ENCODE measurements at places on chromosomes 6 and 20. TPM values are rescaled to one million over a fixed set of nuclear protein-coding genes. Genes with fewer than 3 reads are reported as not detected.
A peak's percentile ranks its signal among the peaks of the same experiment; 100 is the strongest.

DNA sequence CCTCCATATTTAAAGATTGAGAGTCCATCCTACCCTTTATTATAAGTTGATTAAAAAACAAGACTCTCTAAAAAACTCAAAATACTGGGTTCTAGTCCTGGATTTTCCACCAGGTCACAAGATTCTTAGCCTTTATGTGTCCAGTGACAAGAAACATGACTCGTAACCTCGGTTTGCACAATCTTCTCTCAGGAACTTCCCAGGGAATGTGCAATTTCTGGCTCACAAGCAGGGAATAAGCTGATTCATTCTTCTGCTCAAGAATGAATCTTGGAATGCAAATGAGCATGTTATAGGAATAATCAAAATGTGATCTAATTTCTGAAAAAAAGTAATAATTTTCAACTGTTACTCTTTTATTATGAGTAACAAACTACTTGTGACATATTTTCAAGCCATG is 45.1 kb downstream of the OGFRL1 start:
- peak; percentile 40 for DNase-seq

GRCh38 chr20:59884494-59884893 is 48.9 kb downstream of the SYCP2 start:
- DNase-seq, result no peak

- no peak for DNase-seq
These were observed 51.7 kb downstream of the FAM50B start for GRCh38 chr6:3900744-3901336.

- no peak for DNase-seq
These were observed 8.8 kb downstream of the CDH4 start for GRCh38 chr20:61260905-61261304.

DNA sequence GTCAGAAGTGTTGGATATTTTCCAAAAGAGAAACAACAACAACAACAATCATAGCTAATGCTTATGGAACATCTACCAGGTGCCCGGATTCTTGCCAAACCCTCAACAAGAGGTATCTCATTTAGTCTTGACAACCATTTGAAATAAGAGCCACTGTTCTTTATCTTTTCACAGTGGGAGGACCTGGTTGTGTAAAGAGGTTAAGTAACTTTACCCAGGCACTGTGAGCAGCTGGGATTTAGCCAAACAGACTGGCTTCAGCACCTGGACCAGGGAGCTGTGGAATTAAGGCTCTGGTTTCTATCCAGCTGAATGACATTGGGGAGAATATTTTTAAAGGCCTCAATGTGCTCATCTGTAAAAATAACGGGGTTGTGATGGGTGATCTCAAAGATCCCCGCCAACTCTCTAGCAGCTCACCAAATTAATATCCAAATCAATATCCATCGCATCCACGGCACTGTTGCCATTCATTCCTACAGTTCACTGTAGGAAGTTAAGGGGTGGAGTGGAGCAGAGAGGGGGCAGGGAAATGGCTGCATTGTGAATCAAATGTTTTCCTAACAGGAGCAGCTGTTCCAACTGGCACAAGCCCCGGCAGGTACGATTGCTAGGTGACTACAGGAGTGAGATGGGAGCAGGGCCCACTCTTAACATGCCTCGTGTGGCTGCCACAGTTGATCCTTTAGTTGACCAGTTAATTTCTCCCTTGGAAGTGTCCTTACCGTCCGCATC is 61.8 kb downstream of the GCNT2 start:
- no peak for DNase-seq

- no peak for DNase-seq
These were observed 25.9 kb downstream of the TBC1D20 start for GRCh38 chr20:436476-436875.

DNA sequence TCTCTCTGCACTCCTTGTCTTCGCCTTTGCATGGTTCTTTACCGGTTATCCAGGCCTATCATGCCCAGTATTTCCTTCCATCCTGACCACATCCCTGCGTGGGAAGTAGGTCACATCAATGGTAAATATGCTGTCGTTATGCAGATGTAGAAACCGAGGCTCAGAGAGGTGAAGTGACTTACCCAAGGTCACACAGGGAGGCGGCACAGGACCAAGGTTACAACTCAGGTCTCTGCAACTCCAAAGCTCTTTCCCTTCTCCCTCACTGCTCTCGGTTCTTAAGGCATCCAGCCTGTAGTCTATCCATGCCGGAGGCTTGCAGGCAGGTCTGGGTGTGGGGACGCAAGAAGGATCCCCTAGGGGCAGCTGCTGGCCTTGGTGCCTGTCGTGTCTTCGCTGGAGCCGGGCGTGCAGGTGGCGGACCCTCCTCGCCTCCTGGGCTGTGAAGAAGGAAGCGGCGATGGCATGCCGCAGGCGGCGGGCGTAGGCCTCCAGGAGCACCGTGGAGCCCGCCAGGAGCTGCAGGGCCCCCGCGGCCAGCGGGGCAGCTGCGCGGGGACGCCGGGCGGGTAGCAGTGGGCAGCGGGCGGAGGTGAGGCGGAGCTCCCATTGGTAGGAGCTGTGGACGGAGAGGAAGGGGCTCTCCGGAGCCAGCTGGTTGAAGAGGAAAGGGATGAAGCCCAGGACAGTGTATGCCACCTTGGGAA is 9.1 kb downstream of the OCSTAMP start:
- no peak for DNase-seq

DNA sequence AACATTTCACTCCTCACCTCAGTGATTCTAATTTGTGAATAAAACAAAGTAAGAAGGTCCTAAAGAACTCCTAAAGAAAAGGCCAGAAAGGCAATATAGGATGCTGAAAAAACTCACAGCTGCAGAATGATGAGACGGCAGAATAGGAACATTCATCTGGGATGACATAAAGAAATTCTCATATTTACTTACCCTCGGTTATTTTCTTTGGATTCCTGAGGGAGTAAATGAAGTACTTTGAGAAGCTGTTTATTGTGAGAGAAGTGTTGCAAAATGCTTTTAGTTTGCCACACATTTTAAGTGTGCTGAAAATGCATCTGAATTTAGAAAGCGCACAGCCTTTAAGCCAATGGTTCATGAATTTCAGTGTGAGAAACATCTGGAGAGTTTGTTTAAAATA is 35.7 kb upstream of the RBL1 start:
- no peak for DNase-seq

GRCh38 chr6:29917857-29918256 is 24.5 kb upstream of the HLA-A start:
- DNase-seq, result no peak

DNA sequence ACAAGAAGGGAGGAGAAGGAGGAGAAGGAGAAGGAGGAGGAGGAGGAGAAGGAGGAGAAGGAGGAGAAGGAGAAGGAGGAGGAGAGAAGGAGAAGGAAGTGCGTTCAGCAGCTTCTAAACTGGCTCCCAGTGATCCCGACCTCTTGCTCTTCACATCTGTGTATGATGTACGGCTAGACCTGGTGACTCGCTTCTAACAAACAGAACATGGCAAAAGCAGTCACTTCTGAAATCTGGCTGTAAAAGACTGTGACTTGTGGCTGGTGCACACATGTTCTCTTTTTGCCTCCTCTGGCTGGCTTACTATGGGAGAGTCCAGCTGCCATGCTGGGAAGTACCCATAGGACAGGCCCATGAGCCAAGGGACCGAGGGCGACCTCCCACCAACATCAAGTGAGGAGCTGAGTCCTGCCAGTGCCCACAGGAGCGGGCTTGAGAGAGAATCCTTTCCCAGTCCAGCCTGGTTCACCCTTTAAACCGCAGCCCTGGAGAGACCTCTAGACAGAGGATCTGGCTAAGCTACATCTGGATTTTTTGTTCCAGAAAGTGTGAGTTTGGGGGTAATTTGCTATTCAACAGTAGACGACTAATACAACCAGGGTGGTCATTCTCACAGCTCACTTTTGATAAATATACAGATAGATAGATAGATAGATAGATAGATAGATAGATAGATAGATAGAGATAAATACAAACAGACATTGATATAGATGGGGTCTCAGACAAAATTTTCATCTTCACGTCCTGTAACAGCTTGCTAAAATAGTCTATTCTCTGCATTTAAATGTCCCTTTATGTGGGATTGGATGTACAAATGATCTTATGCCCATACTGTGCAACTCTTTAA is 42.3 kb downstream of the RPP40 start:
- DNase-seq, result no peak

GRCh38 chr6:79570129-79571029 is 33.1 kb upstream of the LCA5 start:
- no peak for DNase-seq

DNA sequence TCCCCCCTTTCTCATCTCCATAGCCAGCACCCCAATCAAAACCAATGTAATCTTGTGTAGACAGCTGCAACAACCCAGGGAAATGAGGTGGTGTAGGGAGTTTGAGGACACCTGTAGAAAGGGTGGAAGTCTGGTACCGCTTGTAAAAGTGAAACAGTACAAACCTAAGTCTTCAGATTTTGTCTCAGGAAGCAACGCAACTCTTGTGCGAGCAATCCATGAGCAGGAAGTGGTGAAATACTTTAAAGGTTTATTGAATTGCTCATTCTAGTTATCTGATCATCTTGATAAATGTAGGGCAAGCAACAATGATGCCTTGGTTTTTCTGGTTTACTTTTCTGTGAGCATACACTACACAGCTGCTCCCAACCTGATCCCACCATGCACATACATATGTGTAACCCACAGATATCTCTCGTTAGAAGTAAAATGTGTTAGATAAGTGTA is 71.1 kb upstream of the THEMIS start:
- no peak for DNase-seq

- DNase-seq, result no peak
These were observed 7.0 kb upstream of the CSNK2A1 start for GRCh38 chr20:550611-551010.

- DNase-seq, result no peak
These were observed 119.3 kb downstream of the ASCC3 start for GRCh38 chr6:100761841-100762240.

DNA sequence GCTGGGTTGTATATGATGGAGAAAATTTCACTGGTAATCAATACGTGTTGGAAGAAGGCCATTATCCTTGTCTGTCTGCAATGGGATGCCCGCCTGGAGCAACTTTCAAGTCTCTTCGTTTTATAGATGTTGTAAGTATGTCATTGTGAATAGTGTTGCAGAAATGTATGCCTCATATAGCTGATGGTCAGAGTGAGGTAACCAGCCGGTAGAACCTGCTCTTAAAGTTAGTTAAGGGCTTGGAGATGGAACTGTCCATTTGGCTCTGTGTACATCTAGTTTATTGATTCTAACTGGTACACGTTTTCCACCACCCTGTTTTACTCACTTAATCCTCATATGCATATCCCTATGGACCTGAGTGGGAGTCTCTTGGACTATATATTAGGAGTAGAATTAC is 73.5 kb downstream of the RTN4IP1 start:
- DNase-seq, result no peak

DNA sequence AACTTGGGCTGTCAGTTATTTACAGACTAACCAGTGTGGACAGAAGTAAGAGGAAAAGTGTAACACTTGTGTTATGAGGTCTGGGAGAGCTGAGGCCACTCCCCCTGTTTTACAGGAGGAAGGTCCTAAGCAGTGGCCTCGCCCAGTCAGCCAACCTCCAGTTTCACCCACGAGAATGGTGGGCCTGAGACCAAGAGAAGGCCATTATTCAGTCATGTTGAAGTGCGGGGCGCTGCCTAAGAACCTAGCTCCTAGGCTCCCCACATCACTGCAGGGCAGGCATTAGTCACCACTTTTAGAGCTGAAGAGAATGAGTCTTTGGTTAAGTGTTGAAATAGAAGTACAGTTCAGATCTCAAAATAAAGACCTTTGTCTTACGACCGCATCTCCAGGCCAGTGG is 27.9 kb downstream of the CDYL start:
- DNase-seq, result no peak

DNA sequence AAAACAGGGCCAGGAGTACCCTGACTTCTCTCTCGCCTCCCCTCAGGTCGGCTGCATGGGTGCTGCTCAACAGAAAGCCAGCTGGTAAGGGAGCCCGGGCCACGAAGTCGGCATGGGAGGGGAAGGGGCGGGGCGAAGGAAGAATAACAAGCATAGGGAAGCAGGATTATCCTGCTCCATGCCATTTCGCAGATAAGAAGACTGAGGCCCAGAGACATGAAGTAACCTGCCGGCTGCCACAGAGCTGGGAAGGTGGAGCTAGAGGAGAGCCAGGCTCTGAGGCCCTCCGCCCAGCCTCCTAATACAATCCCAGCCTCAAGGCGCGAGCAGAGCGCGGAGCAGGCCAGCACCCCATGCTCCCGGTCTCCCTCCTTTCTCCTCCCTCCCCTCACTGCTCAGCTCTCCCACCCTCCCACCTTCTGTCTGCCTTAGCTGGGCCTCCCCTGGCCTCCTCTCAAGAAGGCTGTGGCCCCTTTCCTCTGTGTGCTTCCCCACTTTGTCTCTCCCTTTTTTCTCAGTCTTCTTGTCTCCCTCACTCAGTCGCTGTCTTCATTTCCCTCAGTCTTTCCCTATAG is 13.2 kb upstream of the HMGA1 start:
- DNase-seq, result no peak

GRCh38 chr6:163608204-163608644 is 193.7 kb downstream of the QKI start:
- DNase-seq, result no peak

- DNase-seq, result peak; percentile 28
These were observed 17.8 kb downstream of the TMEM30A start for GRCh38 chr6:75266716-75267291.

DNA sequence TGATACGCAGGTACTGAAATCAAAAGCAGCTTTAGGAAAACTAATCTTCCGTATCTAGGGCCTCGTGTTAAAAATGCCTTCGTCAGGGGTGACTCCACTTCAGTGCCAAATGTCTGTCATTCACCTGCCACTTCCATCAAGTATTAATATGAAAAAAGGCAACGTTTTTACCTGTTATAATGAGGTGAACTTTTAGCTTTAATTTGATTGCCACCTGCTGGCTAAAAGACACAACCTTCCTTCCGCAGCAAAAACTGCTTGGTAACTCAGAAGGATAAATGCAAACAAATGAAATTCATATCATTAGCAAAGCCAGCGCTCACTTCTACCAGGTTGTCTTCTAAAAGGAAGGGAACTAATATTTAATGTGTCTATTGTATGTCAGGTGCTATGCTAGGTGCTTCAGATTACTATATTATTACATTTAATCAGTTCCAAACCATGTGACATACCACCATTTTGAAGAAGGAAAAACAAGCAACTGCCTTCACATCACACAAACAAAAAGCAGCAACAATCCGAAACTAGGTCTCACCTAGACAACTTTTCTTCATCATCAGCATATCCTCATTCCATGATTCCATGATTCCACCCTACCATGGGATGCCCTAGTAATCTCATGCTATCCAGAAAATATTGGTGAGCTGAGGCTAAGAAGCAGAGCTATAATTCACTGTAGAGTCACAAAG is 20.6 kb upstream of the ARHGAP18 start:
- peak; percentile 36 for DNase-seq

- no peak for DNase-seq
These were observed 81.9 kb downstream of the PLCB1 start for GRCh38 chr20:8213831-8214587.

GRCh38 chr6:34680802-34681515 is 15.6 kb downstream of the ILRUN start:
- no peak for DNase-seq

- no peak for DNase-seq
These were observed 20.8 kb upstream of the TSPYL1 start for GRCh38 chr6:116300566-116300965.

Gene LY6G6F
- total RNA-seq, result not detected

Gene FAM83C
- total RNA-seq, result not detected

Gene HAO1
- not detected for total RNA-seq

Gene SPDEF
- total RNA-seq, result not detected

Gene RNF5
- total RNA-seq, result 30.1 TPM

Gene THBS2
- not detected for total RNA-seq

Gene CTCFL
- total RNA-seq, result not detected

Gene PPIL6
- total RNA-seq, result 1.8 TPM

Gene GSTA3
- not detected for total RNA-seq

Data from NCI-H460 (cell line).